Stimulated activated CD8-positive, alpha-beta memory T cell treated with anti-CD3 and anti-CD28 coated beads, Interleukin-7, amount 100 ng/mL, for 1 hour (primary cell): ENCODE measurements at places on chromosomes 6 and 20.

- DNase-seq, result no peak
Measured at GRCh38 chr20:47784599-47785310, 526 bp downstream of the SULF2 start.

GRCh38 chr20:2932498-2932897 lies 59.2 kb downstream of the PTPRA start:
- DNase-seq, result no peak

DNA sequence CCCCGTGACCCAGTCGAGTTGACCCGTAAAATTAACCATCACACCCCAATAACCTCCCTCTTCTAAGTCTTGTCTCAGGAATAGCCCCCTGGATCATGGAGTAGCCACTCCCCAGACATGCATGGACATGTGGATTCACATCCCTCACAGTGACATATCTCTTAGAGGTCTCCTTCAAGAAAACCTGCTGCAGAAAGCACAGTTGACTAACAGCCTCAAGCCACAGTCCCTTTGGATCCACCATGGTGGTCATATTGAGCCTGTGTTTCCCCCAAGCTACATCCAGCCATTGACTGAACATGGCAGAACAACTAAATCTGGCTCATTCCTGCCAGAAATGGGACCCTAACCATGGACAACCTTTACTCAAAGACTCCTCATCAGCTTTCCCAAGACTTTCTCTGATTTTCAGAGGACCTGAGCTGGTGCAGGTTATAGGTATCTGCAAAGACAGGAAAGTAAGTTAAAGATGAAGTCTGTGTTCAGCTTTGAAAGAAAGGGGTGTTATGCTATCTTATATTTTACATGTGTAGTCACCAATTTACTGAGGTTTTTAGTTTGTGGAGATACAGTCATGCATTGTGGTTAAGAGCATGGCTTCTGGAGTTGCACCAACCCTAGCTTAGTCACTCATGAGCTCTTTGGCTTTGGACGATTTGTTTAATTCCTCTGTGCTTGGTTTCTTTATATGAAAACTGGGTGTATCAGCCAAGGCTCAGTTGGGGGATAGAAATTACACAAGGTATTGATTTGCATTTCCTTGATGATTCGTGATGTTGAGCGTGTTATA lies 219.1 kb downstream of the MYLK4 start:
- DNase-seq, result no peak

- no peak for DNase-seq
Measured at GRCh38 chr6:25987845-25988244, 25.2 kb downstream of the TRIM38 start.

DNA sequence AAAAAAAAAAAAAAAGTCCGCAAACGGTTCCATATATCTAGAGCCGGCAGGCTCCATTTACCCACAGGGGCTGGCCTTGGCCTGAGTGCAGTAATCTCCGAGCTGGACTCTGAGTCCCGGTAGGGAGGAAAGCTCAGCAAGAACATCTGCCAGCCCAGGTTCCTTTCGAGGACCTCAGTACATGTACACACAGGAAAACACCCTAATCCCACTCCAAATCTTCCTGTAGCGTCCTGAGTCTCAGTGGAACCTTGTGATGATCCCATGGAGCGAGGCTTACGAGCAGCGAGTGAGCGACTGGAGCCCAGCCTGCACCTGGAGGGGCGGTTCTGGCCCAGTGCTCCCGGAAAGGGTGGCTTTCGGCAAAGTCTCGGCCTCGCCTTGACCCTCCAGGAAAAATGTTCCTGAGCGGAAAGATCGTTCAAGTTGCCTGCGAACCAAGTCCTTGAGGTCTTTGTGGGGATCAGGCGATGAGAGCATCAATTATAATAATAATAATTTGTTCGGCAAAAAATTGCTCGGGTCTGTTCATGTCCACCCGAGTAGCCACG lies 32.1 kb downstream of the PRSS16 start:
- DNase-seq, result no peak

DNA sequence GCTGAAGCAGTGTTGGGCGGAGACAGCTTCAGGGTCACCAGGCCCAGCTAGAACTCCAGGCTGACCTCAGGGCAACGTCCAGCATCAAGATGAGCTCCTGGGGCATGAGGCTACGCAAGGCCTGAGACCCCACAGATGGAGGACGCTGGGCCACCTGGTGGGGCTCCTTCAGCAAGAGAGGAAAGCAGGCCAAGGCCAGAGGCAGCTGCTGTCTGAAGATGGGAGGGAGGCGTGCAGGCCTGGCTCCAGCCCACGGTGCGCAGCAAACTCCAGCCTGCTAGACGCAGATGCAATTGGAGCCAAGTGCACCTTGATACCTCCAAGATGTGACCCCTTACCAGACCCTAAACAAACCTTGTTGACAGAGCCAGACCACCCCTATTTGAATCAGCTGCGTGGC lies 220.9 kb upstream of the RREB1 start:
- no peak for DNase-seq

- no peak for DNase-seq
Measured at GRCh38 chr20:25269833-25270170, 21.9 kb downstream of the PYGB start.

GRCh38 chr20:58245181-58245891 lies 16.9 kb upstream of the ANKRD60 start:
- no peak for DNase-seq

DNA sequence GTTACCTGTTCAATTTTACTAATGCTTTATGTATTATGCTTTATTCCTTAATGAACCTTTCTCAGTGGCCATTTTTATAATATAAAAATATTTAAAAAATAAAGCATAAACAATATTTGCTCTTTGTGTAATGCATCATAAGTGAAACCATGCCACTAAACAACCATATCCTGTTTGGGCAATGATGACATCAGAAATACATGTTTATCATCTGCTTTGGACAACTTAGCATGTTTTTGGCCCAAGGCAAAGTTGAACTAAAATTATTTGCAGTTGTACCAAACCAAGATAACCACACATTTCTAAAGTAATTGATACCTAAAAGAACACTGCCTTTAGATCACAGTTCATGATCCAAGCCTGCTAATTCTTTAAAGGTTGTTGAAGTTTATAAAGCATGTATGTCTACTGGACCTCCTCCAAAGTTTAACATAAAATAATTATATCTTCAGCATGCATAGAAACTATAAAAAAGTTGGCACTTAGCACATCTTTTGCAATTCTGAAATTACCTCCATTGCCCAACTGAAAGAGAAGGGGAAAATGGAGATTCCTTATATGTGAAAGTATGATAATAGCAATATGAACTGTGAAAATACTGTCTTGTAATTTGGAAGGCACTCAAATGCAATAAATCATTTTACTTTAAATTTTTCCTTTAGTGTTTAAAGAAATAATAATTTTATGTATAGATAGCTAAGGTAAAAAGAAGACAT lies 325.6 kb upstream of the RUNX2 start:
- DNase-seq, result no peak

GRCh38 chr6:158338311-158339112 lies 26.2 kb downstream of the TULP4 start:
- DNase-seq, result no peak

DNA sequence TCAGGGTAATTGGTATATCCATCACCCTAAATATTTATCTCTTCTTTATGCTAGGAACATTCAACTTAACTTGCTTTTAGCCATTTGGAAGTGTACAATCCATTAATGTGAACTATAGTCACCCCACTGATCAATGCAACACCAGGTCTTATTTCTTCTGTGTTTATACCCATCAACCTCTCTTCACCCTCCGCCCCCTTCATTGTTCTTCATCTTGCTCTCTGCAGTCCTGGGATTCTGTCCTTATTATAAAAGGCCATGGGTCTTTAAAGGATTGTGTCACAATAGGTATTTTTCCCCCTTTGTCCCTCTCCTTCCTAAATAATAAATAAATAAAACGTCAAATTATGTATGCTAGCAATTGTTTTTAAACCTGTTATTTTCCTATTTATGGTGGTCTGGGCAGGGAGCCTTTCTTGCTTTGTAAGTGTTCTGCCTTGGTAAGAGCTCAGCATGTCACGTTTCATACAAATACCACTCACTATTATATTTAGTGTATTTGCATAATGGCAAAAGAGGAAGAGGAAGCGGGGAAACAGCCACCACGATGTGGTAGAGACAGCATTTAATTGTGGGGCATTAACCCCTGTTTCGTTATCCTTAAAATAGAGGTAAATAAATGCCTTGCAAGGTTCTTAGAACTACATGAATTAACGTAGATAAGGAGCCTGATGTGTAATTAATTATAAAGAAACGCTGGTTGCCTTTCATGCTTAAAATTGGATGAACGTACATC lies 1.9 kb downstream of the ABRACL start:
- no peak for DNase-seq

DNA sequence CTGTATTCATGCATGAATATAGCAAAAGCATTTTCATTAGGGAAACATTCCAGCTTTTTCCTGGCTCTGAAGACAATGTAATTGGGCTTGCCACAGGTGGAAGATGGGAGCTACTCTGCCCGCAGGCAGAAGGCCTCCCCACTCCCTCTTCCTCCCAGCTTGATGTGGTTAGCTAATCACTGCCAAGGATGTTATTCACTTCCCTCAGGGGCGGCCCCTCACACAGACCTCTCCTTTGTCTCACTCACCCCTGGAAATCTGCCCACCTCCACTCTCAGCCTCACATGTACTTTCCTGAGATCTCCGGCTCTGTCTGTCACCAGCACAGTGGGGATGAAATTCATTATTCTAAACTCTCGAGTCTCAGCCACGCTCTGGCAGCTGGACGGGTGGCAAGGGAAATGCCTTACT lies 100.7 kb downstream of the ANKRD60 start:
- DNase-seq, result no peak

DNA sequence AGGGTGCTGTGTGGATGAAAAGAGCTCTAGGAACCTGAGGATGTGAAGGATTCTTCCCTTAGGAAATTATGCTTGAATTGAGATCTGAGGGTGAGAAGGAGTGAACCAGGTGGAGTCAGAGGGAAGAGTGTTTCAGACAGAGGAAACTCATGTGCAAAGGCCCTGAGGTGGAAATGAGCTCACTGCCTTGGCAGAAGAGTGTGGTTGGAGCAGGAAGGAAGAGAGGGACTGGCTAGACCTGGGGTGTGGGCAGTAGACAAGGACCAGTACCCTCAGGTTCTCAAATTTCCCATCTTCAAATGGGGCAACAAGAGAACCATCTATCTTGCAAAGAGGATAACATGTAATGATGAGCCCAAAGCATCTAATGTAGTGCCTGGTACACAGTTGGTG lies 24.0 kb upstream of the GTSF1L start:
- no peak for DNase-seq

GRCh38 chr6:43399932-43400487 lies 27.3 kb upstream of the ABCC10 start:
- DNase-seq, result no peak

- DNase-seq, result no peak
Measured at GRCh38 chr6:5331845-5332442, 70.6 kb downstream of the FARS2 start.

DNA sequence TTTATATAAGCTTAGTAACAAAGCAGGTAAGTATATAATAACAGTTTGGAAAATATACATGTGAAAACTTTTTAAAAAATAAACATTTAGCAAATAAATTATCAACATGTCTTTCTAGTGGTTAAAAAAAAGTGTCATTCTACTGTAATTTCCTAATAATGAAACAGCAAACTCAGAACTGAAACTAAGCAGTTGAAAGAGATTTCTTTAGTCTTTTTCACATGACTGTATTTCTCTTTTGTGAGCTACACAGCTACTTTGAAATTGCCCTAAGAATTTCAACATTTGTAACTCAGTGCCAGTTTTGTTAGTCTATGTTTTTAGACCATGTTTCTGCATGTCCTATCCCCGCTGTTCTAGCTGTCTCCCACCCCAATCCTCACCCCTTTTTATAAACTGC lies 28.4 kb upstream of the SDHAF4 start:
- no peak for DNase-seq

DNA sequence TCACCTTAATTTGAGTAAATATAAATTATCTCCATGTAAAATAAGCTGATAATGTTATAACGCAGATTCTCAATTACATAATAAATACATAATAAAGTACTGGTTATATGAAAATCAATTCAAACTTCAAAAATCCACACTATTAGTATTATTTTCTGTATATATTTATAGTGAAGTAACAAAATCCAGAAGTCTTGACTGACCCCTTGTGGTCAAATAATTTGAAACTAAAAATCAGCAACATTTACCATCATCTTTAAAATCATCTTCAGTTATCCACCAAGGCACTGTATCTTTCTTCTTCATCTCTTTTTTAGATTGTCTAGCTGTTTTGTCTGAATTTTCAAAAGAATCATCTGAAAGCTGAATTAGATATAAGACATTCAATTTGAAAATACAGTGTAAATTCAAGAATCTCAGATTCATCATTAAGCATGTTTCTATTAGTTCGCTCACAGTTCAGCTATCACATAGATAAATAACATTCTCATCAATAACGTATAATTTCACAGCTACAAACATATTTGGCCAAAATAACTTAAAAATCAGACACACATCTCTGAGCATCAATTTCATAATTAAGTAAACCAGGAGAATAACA lies 6.5 kb downstream of the CEP162 start:
- no peak for DNase-seq

- no peak for DNase-seq
Measured at GRCh38 chr6:4727217-4727616, 49.0 kb upstream of the CDYL start.

DNA sequence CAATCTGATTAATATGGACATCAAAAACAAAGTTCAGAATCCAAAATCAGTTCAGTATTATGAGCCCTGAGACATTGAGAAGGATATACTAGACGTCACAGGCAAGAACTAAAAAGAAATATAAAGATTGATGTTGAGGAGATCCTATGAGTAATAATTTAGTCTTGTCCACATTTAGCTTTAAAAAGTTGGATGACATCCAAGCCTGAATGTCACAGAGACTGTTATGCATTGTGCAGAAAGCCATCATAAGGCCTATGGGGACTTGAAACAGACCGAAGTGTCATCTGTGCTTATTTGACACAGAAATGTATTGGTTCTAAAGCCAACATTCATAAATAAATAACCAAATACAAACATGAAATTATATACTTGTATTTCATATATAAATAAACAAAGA lies 581.8 kb upstream of the MMS22L start:
- no peak for DNase-seq

GRCh38 chr20:57053793-57054552 lies 212.5 kb downstream of the BMP7 start:
- DNase-seq, result no peak

DNA sequence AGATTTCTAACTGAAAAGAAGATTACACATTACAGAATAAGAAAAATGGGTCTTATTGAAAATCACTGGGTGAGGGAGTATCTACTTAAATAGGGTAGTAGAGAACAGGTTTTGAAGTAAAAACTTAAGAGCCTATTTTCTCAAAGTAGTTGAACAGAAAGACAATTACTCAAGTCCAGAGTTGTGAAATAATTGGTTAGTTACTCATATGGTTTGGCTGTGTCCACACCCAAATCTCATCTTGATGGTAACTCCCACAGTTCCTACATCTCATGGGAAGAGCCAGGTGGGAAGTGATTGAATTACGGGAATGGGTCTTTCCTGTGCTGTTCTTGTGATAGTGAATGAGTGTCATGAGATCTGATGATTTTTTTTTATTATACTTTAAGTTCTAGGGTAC lies 1035.3 kb upstream of the GJE1 start:
- DNase-seq, result no peak

- no peak for DNase-seq
Measured at GRCh38 chr6:162887981-162888689, 160.4 kb downstream of the PACRG start.

- DNase-seq, result no peak
Measured at GRCh38 chr20:1674361-1674760, 16.8 kb upstream of the SIRPG start.

GRCh38 chr6:147467886-147468285 lies 40.6 kb upstream of the SAMD5 start:
- DNase-seq, result no peak

GRCh38 chr20:2465100-2465499 lies 5.5 kb downstream of the SNRPB start:
- DNase-seq, result no peak
